ENCODE measurements at places on chromosomes 7 and 10.
A peak's percentile ranks its signal among the peaks of the same experiment; 100 is the strongest.

DNA sequence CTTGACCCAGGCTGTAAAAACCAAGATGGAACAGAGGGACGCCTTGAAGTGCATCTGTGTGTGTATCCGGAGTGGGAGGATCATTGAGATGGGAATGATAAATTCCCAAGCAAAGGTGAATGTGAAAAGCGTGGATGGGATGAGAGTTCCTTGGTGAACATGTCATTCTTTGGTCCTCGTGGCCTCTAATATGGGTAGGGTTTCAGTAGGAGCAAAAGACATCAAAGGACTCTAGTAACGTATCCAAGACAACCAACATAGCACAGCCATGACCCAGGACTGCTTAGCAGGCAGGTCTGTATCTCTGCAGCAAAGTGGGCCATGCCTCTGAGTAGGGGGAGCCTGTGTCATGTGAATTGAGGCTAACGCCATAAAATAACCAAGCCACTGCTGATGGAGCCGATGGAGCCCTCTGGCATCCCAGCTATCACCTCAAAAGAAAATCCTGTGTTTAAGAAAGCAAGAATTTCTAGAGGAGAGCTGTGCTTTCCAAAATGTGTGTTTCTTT is 98.6 kb downstream of the CCDC3 start:
- no peak for DNase-seq

- no peak for DNase-seq
Observed at GRCh38 chr7:97576043-97576442, 155.8 kb upstream of the TAC1 start.

DNA sequence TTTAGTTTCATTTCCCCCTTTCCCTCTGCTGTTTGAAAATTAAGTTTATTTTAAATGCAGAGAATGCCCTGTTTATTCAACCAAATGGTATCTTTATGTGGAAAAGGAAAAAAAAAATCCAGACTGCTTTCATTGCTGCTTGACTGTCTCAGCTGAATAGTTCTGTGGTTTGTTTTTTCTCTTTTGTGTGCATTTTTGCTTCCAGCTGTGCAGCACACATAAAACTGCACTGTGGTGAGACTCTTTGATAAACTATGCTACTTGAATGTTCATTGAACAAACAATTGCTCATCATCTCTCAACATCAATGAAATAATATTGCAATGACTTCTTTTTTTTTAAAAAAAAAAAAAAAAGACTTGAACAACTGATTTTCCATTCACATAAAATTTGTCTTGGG is 78.6 kb upstream of the GLI3 start:
- DNase-seq = no peak

DNA sequence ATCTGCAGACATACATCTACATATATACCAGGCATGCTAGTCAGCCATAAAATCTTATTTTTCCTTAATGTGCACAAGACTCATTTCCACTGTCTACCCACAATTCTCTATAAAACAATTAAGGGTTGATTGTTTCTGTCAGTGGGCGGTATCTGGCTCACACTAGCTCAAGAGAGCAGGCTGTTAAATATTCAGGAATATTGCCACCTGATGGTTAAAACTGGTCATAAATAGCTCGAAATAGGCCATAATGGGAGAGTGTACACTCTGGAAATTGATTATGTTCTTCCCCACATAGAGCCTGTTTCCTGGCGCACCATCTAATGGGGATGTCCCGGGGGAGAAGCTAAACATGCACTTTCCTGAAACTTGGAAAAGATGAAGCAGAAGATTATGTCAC is 620.6 kb upstream of the ANKRD30A start:
- DNase-seq = no peak

GRCh38 chr7:52831321-52831720 is 204.1 kb upstream of the POM121L12 start:
- no peak for DNase-seq

- no peak for DNase-seq
Observed at GRCh38 chr7:145848691-145849090, 267.9 kb upstream of the CNTNAP2 start.

DNA sequence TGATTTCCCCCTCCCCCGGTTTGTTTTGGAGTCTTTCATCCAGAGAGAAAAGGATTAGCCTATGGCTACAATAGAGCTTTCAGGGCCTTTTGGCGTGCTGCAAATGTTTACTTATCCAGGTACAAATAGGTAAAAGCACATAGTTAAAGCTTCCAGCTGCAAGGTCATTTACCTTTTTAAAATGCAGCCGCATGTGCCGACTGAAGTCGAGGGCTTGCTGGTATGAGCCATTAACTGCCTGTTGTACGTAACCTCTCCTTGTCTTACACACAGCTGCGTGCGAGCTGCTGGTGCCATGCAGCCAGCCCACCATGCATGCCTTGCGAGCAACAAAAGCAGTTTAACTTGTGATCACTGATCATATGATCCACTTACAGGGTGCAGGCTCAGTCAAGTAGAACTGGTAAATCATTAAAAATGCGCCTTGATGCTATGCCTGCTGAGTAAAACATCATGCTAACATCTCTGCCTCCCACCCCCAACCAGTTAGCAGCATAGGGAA is 866.4 kb downstream of the LRMDA start:
- no peak for DNase-seq

DNA sequence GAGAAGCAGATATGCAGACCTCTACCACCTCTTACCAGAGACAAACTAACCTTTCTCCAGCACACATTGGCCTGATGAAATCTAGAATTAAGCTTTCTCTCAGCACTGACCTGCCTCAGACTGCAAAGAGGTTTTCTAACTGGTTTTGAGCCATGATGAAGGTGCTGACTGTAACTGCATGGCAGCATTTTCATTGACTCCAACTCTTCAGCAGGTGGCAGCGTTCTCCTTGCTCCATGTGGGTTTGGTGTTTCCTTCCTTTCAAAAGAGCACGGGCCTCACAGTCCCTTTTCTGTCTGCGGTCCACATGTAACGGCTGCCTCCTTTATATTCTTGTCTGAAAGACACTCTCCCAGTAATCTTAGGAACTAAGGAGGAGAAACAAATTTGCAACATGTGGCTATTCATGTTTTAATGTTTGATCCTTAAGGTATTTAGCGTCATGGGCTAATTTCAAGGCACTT is 12.6 kb downstream of the KLLN start:
- no peak for DNase-seq

- no peak for DNase-seq
Observed at GRCh38 chr7:156157409-156158012, 345.2 kb upstream of the SHH start.

- DNase-seq = no peak
Observed at GRCh38 chr7:32577421-32577820, 82.1 kb downstream of the AVL9 start.

- DNase-seq = no peak
Observed at GRCh38 chr7:84207025-84207424, 12.4 kb upstream of the SEMA3A start.

DNA sequence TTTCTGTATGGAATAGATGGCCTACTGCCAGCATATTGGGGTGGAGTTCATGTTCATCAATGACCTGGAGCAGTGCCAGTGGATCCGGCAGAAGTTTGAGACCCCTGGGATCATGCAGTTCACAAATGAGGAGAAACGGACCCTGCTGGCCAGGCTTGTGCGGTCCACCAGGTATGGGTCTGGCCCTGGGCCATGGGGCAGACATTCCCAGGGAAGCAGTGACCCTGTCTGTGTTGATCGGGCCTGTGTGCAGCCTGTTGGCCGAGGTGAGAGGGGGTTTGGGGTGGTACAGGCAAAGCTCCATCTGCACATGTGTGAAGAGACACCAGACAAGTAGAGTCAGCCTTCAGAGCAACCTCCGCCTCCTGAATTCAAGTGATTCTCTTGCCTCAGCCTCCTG is 67.3 kb downstream of the OGDH start:
- no peak for DNase-seq

- DNase-seq = no peak
Observed at GRCh38 chr7:47945261-47946015, 2.8 kb downstream of the PKD1L1 start.

- no peak for DNase-seq
Observed at GRCh38 chr7:1923409-1924257, 253.6 kb downstream of the ELFN1 start.

GRCh38 chr10:90138844-90139243 is 437.5 kb downstream of the KIF20B start:
- no peak for DNase-seq

- no peak for DNase-seq
Observed at GRCh38 chr7:84393786-84394185, 199.2 kb upstream of the SEMA3A start.

DNA sequence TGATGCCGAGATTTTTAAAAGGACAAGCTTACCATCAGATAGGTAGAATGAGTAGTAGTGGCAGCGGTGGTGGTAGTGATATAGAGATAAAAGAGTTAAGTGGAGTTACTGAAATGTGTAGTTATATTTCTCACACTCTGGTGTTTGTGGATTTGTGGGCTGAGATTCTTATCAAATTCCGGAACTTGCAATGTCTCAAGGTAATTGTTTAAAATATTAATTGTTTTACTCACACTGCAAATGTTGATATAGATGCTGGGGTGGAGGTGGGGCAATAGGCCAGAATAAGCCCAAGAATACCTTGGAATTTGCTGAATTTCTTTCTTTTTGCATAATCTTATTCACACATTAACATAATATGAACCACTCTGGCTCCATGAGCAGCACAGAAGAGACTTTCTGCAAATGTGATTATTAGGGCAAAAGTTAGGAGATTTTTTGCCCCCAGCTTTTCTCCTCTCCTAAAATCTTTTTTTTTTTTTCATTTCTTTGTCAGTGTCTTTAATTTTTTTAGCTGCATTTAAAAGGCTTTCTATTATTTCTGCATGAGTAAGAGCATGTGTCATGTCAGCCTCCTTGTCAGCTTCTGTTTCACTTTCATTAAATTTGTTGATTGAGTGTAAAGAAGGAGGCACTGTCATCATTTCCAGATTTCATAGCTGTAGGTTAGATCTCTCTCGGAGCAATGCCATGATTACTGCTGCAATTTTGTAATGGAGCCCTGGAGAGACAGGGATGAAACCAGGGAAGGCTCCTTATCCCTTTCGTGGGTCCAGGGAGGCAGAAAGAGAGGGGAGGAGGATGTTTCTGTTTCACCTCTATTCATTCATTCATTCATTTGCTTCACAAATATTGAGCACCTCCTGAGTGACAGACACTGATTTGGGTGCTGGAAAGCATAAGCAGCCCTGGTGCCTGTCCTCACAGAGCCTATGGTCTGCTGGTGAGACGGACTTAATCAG is 13.1 kb upstream of the SGMS1 start:
- DNase-seq = no peak

- DNase-seq = no peak
Observed at GRCh38 chr10:24622781-24623301, 100.8 kb downstream of the ARHGAP21 start.

GRCh38 chr10:1661859-1662437 is 75.4 kb downstream of the ADARB2 start:
- no peak for DNase-seq

- DNase-seq = no peak
Observed at GRCh38 chr7:74182453-74183090, 8.4 kb downstream of the EIF4H start.

GRCh38 chr10:79306644-79307220 is 40.5 kb upstream of the PPIF start:
- DNase-seq = no peak

- no peak for DNase-seq
Observed at GRCh38 chr10:5292196-5292735, 72.5 kb upstream of the UCN3 start.

- DNase-seq = no peak
Observed at GRCh38 chr7:45189151-45189970, 31.8 kb downstream of the RAMP3 start.

DNA sequence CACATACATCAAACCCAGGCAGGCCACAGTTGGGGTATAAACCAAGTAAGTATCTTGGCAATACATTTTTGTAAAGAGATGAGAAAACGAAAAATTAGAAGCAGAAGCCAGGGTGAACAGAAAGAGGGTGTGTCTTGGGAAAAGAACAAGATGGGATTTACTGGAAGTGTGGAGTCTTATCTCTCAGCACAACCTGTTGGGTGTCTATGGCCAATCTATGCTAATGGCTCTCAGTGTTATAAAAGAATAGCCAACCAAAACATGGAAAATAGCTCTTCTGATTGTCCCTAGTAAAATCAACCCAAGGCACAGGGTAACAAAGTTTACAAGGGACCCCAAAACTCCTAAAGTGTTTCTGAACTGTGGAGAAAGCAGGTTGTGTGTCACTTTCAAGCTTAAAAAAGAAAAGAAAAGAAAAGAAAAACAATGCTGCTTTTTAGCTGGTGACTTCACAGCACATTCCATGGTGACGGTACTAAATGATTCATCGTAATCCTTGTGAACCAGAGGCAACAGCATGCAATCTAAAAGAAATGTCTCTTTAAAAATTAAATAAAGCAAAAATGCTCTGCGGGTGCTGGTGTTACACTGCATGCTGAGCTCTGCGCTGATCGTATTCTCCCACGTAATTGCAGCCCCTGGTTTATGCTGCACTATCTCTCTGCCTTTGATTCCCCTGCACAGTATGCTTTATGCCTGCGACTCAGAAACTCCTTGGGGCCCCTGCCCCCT is 100.8 kb downstream of the C10orf90 start:
- DNase-seq = no peak

- DNase-seq = no peak
Observed at GRCh38 chr10:124138195-124138882, 44.9 kb upstream of the CHST15 start.

GRCh38 chr10:6778992-6779701 is 199.1 kb upstream of the PRKCQ start:
- DNase-seq = peak; percentile 20

- DNase-seq = no peak
Observed at GRCh38 chr7:143385891-143386781, 5.0 kb downstream of the ZYX start.

DNA sequence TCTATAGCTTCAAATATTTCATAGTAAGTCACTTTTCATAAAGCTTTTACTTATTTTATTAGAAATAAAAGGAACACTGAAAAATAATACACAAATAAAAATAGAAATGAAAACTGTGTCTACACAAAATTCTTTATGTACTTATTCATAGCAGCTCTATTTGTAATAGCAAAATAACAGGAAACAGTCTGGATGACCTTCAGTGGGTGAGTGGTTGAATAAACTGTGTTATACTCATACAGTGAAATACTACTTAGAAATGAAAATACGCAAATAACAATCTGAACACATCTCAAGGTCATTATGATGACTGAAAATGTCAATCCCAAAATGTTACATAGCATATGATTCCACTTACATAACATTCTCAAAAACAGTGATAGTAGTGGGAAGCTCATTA is 138.7 kb upstream of the PCLO start:
- peak; percentile 66 for DNase-seq

GRCh38 chr7:5450549-5451327 is 27.1 kb upstream of the TNRC18 start:
- no peak for DNase-seq

Measured in glomerular endothelial cell (primary cell).